AG04450 (cell line): ENCODE measurements at places on chromosomes 11 and 22.

- no peak for DNase-seq
These were observed 510.4 kb downstream of the BUD13 start for GRCh38 chr11:116262370-116262769.

GRCh38 chr11:102226702-102227490 is 90.4 kb upstream of the BIRC3 start:
- DNase-seq, result peak; percentile 24

DNA sequence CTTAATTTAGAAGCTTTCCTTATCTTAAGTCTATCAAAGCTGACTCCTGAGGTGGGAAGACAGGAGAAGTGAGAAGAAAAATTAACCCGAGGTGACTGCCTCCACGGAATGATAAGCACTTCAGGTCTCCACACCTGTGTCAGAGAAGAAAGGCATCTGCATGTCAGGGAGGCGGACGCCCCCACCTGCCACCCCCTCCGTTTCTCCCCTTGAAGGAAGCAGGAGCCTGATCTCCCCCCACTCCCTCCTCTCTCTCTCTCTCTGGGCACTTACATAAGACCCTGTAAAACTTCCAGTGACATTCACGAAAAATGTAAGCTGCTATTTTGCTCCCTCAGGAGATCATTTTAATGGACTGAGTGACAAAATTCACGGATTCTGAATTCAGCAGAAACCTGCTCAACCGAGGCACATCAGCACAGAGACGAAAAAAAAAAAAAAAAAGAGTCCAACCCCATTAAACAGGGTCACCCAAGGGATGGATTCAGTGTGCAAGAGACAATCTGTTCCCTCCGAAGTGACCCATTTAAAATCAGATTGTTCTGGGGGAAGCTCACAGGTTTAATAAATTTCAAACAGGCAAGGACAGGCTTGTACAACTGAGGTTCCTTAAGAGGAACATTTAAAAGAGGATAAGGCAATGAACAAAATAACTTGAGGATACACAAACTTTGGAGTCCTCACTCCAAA is 1.5 kb downstream of the LARGE1 start:
- no peak for DNase-seq

DNA sequence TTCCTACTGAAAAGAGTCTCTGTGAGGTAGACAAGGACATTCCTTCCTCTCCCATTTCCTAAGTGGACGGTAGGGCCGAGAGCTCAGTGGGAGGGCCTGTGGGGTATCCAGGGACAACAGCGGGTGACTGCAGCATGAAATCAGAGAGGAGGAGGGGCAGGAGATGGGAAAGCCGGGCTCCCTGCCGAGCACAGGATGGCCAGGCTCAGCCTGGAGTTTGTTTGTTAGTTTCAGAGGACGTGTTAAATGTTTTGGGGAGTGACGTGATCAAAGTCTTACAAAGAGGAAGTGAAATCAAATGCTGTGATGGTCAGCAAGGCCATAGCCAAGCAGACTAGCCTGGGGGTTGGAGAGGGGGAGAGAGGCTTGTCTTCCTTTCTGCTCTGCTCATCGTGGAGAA is 152.7 kb downstream of the ADAMTS15 start:
- DNase-seq, result no peak

DNA sequence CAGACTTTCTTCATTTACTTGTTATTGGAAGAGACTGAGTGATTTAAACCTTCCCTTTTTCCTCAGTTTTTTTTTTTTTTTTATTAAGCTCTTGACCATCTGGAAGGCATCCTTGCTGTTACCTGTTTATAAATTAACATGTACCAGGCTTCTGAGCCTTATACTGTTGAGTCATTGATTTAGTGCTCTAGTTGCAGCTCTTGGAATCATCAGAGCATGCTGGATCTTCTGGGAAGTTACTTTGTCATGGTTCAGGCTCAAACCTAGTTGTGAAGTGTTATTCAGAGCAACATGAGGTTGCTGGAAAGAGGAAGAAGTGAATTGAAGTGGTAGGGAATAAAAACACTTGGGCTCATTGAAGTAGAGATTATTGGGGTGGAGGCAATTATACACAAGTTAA is 6.3 kb downstream of the ZDHHC5 start:
- no peak for DNase-seq

DNA sequence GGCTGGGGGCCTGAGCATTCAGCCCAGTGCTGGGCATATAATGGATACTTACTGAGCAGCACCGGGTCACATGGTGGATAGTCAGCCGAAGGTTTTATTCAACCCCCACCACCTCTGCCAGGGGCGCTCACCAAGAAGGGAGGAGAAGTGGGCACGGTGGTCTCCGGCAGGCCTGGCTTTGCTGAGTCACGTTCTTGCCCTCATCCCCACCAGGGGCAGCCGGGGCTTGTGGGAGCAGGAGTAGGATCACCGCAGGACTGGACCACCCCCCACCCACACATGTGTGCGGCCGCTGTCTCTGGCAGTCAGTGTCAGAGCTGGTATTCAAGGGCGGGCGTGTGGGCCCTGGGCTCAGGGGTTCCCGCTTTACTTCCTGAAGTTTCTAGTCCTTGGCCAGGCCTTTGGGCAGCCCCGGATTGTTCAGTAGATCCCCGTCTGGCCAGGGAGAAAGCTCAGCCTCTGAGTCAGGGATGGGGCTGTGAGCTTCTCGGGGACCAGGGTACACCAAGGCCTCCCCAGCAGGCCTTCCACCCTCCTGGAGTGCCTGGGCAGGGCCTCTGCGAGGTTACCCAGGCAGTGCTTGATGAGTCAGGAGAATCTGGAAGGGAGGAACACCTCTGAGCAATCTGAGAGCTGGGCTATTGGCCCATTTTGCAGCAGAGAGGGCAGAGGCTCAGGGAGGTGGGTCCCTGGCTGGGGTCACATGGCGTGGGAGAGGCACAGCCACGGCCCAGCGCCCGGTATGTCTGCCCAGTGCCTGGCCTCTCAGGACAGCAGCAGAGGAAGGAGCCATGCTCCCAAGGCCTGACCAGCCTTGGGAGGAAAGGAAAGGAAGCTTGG is 60.6 kb downstream of the RTL6 start:
- DNase-seq, result no peak

GRCh38 chr11:27886857-27887256 is 186.6 kb upstream of the BDNF start:
- DNase-seq, result no peak

GRCh38 chr11:44158384-44158783 is 62.9 kb downstream of the EXT2 start:
- DNase-seq, result no peak

DNA sequence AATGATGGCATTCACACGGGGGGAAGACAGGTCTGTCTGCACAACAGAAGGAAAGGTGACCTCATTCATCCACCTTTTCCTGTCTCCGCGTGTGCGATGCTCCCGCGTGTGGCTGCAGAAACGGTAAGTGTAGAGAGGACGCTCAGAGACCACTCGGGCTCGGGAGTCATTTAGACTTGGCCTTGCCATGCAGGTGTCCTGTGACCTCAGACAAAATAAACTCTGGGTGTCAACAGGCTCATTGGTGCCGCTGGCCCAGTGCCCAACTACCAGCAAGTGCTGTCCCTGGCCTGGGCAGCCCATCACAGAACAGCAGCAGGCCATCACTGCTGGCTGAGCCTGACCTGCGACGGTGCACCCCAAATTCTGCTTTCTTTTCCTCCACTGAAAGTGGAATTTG is 48.1 kb upstream of the ARFGAP3 start:
- no peak for DNase-seq

GRCh38 chr11:107651672-107652071 is 60.2 kb downstream of the SLN start:
- DNase-seq, result no peak

- DNase-seq, result peak; percentile 68
These were observed 135.4 kb downstream of the OSBP2 start for GRCh38 chr22:30829901-30830550.

- DNase-seq, result no peak
These were observed 264.6 kb upstream of the PLET1 start for GRCh38 chr11:112525270-112525669.

GRCh38 chr11:3684129-3684818 is 13.1 kb upstream of the CHRNA10 start:
- DNase-seq, result no peak

DNA sequence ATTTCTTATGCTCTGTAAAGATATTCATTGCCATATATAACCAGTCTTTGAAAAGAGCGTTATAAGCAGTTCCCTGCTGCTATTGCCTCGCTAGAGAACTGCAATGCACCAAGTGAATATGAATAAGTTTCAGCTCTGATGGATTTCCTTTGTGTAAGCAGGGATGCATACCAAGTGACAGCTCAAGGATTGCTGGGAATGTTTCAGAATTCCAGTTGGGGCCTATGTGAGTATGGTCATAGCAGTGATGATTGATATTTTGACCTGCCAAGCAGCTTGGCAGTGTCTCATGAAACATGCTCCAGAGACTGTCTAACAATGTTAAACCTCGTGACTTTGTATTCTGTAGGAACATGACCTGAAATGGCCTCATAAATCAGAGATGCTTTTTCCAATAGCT is 312.6 kb downstream of the C11orf87 start:
- DNase-seq, result no peak

DNA sequence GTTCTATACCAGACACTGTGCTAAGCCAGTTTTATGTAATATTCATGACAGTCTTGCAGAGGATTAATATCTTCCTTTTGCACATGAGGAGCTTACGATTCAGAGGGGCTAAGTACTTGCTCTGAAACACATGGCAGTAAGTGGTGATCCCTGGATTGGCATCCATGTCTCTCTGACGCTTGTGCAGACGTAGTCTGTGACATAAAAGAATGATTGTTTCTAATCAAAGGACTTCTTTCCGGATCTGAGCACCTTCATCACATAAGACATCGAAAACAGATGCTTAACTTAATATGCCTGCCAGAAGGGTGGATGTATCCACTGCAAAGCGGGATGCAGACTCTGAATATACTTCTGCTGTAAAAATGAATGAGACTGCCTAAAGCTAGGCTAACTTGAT is 74.8 kb downstream of the ARHGAP42 start:
- no peak for DNase-seq

- no peak for DNase-seq
These were observed 11.1 kb downstream of the DGCR2 start for GRCh38 chr22:19111140-19111539.

DNA sequence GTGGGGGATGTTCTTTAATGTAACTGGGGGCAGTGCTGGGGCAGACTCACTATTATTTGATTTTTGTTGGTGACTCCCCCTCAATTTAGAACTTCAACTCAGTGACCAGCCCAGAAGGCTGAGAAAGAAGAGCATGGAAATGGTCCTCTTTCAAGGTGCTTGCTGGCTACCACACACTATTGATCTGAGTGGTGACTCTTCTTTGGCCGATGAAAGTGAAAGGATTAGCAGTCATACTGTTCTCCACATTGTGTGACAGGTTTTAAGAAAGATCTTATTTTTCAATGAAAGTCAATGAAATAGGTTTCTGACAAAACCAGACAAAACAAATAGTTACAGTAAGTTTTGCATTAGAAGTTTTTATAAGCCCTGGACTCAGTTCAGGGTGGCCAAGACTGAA is 29.9 kb downstream of the NLRP14 start:
- DNase-seq, result no peak

DNA sequence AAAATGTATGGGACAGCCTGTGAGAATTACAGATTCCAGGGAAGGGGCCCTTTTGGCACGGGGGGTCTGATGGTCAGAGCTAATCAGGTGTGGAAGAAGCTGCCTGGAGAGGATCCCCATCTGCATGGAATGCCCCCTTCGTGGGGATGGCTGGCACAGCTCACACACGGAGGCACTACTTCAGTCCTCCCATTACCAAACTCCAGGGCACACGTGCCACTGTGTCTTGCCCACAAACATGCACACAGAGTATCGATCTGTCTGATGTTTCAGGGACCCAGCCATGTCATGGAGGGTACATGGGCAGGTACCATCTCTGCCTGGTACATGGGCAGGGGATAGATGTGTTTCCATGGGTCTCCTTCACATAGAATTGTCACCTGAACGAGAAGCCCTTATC is 14.7 kb downstream of the KCNQ1OT1 start:
- DNase-seq, result no peak

DNA sequence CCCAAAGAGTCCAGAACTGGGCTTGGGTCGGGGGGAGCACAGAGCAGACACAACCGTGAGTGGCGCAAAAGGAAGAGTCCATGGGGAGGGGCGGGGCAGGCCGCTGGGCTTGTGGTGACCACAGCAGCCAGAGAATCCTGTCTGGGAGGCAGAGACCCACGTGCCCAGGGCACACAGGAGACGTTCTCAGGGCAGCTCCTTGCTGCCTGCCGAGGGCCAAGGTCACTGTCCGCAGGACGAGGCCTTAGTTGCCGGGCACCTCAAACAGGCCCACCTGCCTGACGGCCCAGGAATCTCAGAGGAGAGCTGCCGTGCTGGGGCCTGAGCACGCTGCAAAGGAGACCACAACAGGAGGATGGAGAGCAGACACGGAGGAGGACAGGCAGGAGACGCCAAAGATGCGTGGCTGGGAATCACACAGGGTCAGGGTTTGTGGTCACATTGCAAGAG is 87.8 kb downstream of the MYEOV start:
- no peak for DNase-seq

- DNase-seq, result peak; percentile 88
These were observed 55.3 kb upstream of the CD44 start for GRCh38 chr11:35083431-35084238.

GRCh38 chr22:37545703-37546436 is 14.4 kb upstream of the CDC42EP1 start:
- DNase-seq, result peak; percentile 84

DNA sequence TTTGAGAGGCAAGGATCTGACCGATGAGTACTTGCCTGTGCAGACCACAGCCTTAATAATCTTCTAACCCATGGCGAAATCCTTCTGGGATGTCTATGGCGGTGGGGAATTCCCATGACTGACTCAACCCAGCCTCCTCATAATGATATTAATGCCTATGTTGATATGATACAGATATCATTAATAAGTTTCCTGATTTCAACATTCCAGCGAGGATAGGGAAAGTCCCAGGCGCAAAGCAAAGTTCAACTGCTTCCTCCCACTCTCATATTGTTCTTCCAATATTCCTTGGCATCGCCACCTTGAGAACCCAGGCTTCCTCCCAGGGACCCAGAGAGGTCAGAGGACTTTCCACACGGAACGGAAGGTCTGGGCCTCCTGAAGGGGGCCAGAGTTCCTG is 110.3 kb upstream of the TMEM45B start:
- no peak for DNase-seq

DNA sequence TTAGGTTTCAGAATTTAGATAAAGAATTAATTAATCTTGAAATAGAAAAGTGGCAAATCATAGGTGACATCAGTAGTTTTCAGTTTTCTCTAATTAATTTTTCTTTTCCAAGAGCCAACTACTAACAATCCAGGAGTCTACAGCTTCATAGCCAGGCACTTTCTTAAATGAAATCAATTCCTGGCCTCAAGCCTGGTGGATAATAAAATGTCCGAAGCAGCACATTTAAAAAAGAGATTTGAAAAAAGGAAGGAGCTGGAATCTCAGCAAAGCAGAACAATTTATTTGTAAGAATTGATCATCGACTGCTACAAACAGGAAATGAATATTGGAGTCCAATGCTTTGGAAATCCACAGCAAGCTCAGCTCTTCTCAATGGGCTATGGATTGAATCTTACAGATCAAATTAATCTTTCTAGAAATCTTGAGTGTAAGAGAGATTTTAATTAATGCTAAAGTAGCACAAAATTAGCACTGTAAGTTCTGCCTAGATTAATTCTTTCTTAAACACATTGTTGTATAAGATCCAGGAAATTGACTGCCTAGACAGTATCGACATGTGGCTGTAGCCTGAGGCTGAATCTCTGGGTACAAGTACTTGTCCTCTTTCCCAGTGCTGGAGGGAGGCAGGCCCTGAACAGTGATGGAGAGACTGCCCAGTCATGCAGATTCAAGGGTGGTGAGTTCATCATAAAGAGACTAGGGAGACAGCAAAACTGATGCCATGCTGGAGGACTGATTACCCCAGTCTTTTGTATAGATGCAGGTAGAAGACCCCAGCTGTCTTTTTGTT is 167.8 kb upstream of the POU2AF2 start:
- no peak for DNase-seq
